ENCODE measurements at places on chromosomes 5 and 9.

- no peak for DNase-seq
These were observed 5.5 kb upstream of the DNAJB5 start for GRCh38 chr9:34984049-34984448.

- no peak for DNase-seq
These were observed 8.1 kb downstream of the FSD1L start for GRCh38 chr9:105455836-105456475.

DNA sequence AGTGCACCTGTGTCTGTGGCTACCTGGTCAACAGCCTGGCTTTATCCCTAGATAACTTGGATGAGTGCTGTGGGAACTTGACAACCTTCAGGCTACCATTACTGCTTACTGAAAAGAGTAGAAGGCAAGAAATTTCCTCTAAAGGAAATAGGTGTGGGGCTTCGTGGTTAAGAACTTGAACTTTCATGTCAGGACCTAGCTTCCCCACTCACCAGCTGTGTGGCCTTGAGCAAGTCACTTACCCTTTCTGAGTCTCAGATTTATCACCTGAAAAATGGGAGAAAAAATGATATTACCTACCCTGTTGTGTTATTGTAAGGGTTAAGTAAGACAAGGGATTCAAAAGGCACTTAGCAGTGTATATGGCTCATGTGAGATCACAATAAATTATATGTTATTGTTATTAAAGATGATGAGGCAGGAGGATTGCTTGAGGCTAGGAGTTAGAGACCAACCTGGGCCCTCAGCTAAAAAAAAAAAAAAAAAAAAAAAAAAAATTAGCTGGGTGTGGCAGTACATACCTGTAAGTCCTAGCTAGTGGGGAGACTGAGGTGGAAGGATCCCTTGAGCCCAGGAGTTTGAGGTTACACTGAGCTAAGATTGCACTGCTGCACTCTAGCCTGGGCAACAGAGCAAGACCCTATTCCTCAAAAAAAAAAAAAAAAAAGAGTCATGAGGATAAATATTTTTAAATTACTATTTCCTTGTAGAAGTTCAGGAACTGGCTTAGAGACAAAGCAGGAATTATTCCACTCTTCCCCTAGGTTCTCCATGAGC, 97.0 kb upstream of the SPRY4 start:
- no peak for DNase-seq

DNA sequence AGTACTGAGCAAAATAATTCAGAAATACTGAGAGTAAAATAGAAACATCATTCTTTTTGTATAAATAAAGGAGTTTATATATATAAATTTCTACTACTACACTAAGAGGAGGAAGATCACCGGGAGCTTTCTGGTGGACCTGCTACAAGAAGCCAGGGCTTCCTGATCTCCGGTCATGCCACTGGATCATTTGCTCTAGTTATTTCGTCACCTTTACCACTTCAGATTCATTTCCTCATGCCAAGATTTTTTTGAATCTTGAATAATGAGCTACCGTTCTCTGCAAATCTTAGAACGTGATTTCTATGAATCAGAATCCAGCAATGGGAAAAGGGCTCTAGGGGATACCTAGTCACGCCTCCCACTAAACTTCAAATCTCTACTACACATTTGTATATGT, 51.9 kb upstream of the TBC1D9B start:
- DNase-seq = no peak

GRCh38 chr9:134570711-134571325, 70.8 kb upstream of the COL5A1 start:
- peak; percentile 16 for DNase-seq

- no peak for DNase-seq
These were observed 264.1 kb downstream of the GLIS3 start for GRCh38 chr9:4035777-4036176.

GRCh38 chr5:160333721-160334120, 21.4 kb upstream of the CCNJL start:
- DNase-seq = no peak

- DNase-seq = no peak
These were observed 25.6 kb upstream of the SPATA31D4 start for GRCh38 chr9:81902626-81903025.

DNA sequence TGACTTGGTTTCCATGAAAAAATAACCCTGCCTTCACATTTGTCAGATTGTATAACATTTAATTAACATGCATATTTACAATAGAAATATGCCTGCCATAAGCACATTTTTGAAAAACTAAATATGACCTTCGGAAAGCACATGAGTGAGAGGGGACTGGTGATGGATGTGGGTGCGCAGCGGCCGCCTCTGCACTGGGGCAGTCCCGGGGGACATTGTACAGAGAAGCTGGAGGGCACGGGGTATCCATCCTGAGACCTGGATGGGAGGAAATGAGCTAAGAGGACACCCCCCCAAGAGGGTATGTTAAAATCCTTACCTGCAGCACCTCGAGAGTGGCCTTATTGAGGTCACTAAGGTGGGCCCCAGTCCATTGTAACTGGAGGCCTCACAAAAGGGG, 161.3 kb upstream of the IRX4 start:
- no peak for DNase-seq

DNA sequence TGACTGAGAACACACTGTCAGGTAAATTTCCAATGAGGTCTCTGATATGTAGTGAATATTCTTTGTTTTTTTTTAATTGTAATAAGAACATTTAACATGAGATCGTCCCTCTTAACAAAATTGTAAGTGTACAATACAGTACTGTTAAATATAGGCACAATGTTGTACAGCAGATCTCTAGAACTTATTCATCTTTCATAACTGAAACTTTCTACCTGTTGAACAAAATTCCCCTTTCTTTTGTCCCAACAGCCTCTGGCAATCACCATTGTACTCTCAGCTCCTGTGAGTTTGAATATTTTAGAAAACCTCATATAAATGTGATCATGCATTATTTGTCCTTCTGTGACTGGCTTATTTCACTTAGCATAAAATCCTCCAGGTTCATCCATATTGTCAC, 10.6 kb upstream of the PRLR start:
- DNase-seq = no peak

DNA sequence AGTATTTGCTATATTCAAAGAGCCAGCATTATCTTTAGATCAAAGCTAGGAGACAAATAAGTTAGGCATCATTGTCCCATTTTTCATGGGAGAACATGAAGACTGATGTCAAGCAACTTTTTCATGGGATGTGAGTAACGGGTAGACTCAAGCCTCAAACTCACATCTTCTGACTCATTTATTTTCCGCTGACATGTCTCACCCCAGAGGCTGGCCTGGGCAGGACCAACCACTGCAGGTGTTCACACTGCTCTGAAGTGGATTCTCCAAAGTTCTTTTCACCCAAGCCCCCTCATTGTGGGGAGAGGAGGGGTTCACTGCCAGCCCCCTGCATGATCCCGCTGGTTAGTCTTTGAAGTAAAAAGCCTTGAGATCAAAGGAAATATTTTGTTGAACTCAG, 34.9 kb upstream of the BASP1 start:
- DNase-seq = no peak

- no peak for DNase-seq
These were observed 337.3 kb upstream of the RFX3 start for GRCh38 chr9:3863111-3863528.

DNA sequence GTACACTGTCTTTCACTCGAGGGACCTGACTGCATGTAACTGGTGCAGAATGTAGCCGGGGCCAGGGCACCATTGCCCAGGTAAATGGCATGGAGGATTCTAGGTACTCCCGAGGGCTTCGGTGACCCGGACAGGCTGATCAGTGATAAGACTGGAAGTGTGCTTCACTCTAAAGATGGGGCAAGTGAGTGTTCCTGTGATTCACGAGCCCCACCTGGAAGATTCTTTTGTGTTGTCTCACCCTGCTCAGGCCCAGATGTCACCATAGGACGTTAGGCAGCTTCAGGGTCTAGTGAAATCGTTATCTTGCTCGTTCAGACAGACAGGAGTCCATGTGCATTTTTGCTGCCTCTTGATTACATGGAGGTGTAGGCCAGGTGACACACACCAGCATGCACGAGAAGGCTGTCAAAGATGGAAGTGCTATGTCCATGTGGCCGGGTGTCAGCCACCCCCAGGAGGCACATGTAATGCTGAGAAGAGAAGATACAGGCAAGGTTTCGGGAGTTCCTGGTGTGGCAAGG, 73.9 kb downstream of the WNK2 start:
- no peak for DNase-seq

DNA sequence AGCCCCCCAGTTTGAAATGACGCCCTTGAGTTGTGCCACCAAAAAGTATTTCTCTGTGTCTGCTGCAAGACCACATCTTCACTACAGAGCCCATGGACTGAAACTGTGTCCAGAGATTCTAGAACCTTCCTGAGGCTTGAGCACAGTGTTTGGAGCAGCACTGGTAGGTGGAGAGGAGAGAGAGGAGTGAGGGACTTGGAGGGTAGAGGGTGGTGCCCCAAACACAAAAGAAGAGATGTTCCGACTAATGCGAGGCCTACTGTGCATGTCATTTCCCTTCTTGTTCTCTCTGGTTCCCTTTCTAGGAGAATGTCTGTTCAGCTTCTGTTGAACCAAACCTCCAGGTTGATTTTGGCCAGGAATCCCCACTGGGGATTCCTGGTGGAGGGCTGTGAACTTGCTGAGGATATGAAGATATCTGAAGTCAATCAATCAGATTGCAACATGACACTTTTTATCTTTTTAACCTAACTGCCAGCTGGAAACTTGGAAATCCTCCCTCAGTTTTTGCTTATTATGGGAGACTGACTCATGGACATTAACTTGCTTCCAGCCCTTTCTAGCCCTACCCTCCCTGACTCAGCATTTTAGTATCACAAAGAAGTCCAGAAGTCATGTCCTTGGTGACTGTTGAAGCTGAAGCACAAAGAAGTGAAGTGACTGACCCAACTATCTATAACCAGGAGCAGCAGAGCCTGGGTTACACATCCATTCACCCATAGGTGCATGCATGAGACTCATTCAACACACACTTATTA, 154.5 kb downstream of the NR3C1 start:
- no peak for DNase-seq

DNA sequence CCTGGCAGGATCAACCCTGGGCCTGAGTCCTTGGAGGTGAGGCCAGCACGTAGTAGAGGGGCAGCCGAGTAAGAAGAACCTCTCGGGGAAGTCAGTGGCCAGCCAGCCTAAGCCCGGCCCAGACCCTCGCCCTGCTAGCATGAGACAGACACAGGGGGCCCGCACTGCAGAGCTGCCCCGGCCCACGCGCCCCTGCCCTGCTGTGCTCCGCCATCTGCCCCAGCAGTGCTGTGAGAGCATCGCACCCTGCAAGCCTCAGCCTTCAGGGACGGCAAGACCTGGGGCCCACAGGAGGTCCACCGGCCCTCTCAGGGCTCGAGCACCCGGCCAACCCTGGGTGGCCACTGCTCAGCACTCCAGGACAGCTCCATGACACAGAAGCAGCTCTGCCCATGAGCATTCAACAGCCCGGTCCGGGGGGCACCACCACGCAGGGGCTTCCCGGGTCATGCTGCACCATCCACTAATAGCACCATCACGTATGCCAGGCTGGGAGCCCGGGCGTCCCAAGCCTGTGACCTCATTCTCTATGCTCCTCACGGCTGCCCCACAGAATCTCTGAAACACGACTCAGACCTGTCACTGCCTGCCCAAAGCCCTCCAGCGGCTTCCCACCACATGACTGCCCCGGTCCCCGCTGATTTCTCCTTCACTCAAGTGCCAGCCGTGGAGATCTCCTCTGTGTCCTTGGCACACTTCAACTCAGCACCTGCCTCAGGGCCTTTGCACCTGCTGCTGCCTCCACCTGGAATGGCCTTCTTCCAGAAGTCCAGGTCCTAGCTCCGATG, 38.1 kb downstream of the ADAMTS2 start:
- no peak for DNase-seq

DNA sequence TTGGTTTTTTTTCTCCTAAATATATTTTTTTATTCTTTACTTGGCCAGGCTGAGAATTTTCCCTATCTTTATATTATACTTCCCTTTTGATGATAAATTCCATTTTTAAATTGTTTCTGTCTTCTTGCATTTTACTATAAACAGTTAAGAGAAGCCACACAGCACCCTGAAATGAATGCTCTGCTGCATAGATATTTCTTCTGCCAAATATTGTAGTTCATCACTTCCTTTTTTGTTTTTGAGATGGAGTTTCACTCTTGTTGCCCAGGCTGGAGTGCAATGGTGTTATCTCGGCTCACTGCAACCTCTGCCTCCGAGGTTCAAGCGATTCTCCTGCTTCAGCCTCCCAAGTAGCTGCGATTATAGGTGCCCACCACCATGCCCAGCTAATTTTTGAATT, 8.5 kb upstream of the INIP start:
- no peak for DNase-seq
